Thoracic aorta endothelial cell (primary cell): ENCODE measurements at places on chromosomes 7 and 10. TPM values are rescaled to one million over a fixed set of nuclear protein-coding genes. Genes with fewer than 3 reads are reported as not detected.

BMPER gene
- 0.50 and 3.7 TPM in 2 replicates for total RNA-seq

SPDYE9 gene
- not detected in 2 replicates for total RNA-seq

AGR2 gene
- total RNA-seq = not detected in 2 replicates

DNAJC2 gene
- total RNA-seq = 40.7 and 41.1 TPM in 2 replicates

IFIT1 gene
- 1.5 and 1.6 TPM in 2 replicates for total RNA-seq

VWDE gene
- under 0.01 and 0.50 TPM in 2 replicates for total RNA-seq

SPAM1 gene
- not detected in 2 replicates for total RNA-seq

PAX2 gene
- not detected in 2 replicates for total RNA-seq

CYP3A4 gene
- not detected in 2 replicates for total RNA-seq

MCM10 gene
- total RNA-seq = 26.1 and 29.9 TPM in 2 replicates

TWIST1 gene
- 2.0 TPM in 1 of 2 replicates, not detected in the other for total RNA-seq

CYP2C8 gene
- total RNA-seq = 0.40 TPM in 1 of 2 replicates, not detected in the other

UCN3 gene
- total RNA-seq = not detected in 2 replicates

AQP1 gene
- total RNA-seq = 1.7 and 4.9 TPM in 2 replicates

CALCR gene
- total RNA-seq = not detected in 2 replicates

PPP1R17 gene
- not detected in 2 replicates for total RNA-seq

CDNF gene
- 0.65 and 1.1 TPM in 2 replicates for total RNA-seq

GBX1 gene
- not detected in 2 replicates for total RNA-seq

AUTS2 gene
- 0.07 and 0.40 TPM in 2 replicates for total RNA-seq

PTN gene
- 0.07 and 0.27 TPM in 2 replicates for total RNA-seq

ORC5 gene
- total RNA-seq = 52.3 and 53.2 TPM in 2 replicates

SPDYE2B gene
- not detected in 2 replicates for total RNA-seq

NAT16 gene
- total RNA-seq = not detected in 2 replicates

NUDT5 gene
- 89.5 and 103 TPM in 2 replicates for total RNA-seq

RFC2 gene
- 25.3 and 38.1 TPM in 2 replicates for total RNA-seq

GPR85 gene
- 0.53 and 6.2 TPM in 2 replicates for total RNA-seq

INSYN2A gene
- total RNA-seq = 0.07 and 0.13 TPM in 2 replicates

ASB10 gene
- total RNA-seq = not detected in 2 replicates

DENND2A gene
- not detected in 2 replicates for total RNA-seq

PRPS1L1 gene
- not detected in 2 replicates for total RNA-seq

TRA2A gene
- total RNA-seq = 56.8 and 67.8 TPM in 2 replicates

ZNF786 gene
- 5.2 and 6.3 TPM in 2 replicates for total RNA-seq

MYL10 gene
- total RNA-seq = not detected in 2 replicates

AKR1C4 gene
- total RNA-seq = not detected in 2 replicates

PTPN20 gene
- total RNA-seq = under 0.01 and 0.57 TPM in 2 replicates

SLK gene
- 95.8 and 102 TPM in 2 replicates for total RNA-seq

AGAP4 gene
- total RNA-seq = 9.7 and 11.3 TPM in 2 replicates

ADAMTS14 gene
- total RNA-seq = not detected in 2 replicates

EGFR gene
- 3.8 and 5.1 TPM in 2 replicates for total RNA-seq

OR2A1 gene
- total RNA-seq = 0.22 TPM in 1 of 2 replicates, not detected in the other

UCMA gene
- not detected in 2 replicates for total RNA-seq

SFRP5 gene
- not detected in 2 replicates for total RNA-seq

AASS gene
- total RNA-seq = 48.3 and 62.6 TPM in 2 replicates

SEMA3A gene
- 0.29 and 0.66 TPM in 2 replicates for total RNA-seq

TMEM213 gene
- not detected in 2 replicates for total RNA-seq

IGF2BP3 gene
- 196 and 275 TPM in 2 replicates for total RNA-seq

TUBB8 gene
- total RNA-seq = 0.07 TPM in 1 of 2 replicates, not detected in the other

ACTR3C gene
- 0.07 and 0.13 TPM in 2 replicates for total RNA-seq

FXYD4 gene
- total RNA-seq = not detected in 2 replicates

FAM13C gene
- 0.13 and 0.93 TPM in 2 replicates for total RNA-seq

KCNIP2 gene
- 0.79 and 0.80 TPM in 2 replicates for total RNA-seq
